Karpas-422 (cell line): ENCODE measurements at places on chromosomes 5 and 9.

DNA sequence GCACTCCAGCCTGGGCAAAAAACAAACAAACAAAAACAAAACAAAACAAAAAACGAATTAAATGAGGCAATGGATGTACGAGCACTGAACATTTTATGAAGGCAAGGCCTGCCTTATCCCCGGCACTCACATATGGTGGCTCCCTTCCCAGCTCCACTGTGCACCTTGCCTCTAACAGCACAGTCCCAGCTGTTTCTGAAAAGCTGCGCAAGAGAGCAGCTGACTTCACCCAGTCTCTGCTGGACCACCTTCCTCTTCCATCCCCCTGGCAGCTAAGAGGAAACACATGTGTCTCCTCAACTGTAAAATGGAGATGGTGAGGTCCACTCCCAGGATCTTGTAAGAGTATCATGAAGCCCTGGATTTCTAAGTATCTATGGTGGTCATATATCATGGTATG, 100.7 kb downstream of the KLF4 start:
- DNase-seq = no peak

DNA sequence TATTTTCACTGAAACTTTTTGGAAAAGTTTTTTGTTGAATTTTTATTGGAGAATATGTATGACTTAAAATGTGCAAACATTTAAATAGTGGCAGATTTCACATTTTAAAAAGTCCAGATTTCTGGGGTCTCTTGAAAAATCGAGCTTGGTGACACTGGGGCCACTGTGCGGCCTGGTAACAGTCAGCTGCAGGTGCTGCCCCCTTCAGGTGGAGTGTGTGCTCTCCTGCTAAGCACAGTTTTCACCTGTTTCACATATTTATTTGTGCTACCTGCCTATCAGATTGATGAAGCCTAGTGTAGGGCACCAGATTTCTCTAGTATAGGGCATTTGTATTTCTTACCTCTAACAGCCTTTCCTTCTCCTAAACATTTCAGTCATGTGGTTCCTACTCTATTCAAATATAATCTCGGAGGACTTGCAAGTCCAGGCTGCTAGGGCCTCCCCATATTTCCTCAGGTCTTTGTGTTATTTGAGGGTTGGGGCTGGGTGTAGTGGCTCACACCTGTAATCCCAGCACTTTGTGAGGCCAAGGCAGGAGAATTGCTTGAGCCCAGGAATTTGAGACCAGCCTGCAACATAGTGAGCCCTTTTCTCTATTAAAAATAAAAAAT, 95.8 kb upstream of the KLF9 start:
- DNase-seq = peak; percentile 81

GRCh38 chr5:132364319-132364718, 5.2 kb upstream of the SLC22A5 start:
- no peak for DNase-seq

DNA sequence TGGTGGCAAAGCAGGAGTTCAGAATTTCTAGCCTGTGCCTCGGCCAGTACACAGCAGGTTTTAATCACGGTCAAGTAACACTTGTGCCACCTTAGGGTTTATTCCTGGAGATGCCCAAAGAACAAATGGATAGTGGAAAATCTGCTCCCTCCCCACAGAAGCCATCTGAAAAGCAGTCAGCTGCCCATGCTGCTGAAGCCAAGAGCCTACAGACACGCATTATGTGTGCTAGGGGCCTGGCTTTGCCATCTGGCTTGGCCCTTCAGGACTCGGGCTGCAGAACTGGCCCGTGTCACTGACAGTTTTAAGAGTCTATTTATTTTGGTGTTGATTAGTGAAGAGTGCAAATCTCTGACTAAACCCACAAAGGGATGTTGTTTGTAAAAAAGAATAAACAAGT, 11.1 kb downstream of the ARSB start:
- DNase-seq = no peak

GRCh38 chr9:72734631-72735030, 213.2 kb downstream of the TMC1 start:
- no peak for DNase-seq

DNA sequence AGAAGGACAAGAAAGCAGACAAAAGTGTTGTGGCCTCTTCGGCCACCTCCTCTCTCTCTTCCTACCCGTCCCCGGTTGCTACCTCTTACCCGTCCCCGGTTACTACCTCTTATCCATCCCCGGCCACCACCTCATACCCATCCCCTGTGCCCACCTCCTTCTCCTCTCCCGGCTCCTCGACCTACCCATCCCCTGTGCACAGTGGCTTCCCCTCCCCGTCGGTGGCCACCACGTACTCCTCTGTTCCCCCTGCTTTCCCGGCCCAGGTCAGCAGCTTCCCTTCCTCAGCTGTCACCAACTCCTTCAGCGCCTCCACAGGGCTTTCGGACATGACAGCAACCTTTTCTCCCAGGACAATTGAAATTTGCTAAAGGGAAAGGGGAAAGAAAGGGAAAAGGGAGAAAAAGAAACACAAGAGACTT, 2.4 kb downstream of the EGR1 start:
- no peak for DNase-seq

DNA sequence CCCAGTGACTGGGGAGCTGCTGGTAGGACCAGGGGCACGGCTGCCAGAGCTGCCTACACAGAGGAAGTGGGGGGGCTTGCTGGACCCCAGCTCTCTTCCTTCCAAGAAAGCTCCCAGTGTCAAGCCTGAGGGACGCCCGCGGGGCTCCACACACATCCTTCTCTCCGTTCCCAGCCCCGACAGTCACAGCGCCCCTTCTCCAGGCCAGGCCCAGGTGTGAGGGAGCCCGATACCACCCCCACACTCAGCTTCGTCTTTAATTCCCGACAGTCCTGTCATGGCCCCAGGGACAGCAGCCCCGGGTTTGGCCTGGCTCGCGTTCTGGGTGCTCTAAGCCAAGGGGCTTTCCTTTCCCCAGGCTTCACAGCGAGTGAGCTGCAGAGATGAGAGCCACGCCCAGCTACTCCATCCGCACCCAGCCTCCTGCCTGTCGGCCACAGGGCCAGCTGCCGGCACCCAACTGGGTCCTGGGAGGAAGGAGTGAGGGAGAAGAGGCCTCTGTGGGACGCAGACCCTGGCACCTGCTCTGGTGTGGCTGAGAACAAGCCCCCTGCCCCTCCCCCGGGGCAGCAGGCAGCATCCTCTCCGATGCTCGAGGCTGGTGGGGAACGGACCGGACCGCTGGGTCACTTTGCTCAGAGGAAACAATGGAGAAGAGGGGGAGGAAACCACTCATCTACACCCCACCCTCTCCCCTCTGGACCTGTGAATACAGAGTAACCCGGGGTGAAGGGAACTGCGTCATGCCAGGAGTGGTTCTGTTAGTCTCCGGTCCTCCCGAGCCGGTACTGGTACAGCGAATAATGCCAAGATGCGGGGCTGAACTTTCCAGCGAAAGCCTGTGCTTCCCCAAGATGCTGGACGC, 53.9 kb upstream of the PHYKPL start:
- DNase-seq = no peak

DNA sequence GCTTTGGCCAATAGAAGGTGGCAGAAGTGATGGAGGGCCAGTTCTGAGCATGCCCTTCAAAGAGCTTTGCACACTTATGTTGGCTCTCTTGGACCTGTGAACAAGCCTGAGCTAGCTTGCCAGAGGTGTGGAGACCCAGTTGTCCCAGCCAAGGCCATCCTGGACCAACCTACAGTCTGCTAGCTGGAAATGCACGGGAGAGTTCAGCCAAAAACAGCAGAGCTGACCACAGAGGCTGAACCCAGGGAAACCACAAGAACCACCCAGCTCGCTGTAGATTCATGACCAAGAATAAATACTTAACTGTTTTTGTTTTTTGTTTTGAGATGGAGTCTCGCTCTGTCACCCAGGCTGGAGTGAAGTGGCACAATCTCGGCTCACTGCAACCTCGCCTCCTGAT, 65.4 kb upstream of the HAND1 start:
- no peak for DNase-seq

DNA sequence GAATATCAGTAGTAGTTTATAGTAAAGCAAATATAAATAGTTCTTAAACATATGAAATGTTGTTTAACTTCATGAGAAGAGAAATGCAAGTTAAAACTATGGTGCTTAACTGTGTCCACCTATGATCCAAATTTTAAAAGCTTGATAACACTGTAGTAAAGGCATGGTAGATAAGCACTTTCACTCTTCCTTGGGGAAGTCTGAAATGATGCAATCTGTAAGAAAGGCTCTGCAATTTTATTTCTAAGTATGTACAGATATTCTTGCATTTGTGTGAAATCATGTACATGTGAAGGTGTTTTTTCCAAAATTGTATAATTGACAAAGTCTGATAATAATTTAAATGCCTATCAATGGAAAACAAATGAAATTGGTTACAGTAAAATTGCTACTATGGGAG, 66.9 kb downstream of the SYK start:
- no peak for DNase-seq
